GM20000 (cell line): ENCODE measurements at places on chromosomes 6 and 20.

DNA sequence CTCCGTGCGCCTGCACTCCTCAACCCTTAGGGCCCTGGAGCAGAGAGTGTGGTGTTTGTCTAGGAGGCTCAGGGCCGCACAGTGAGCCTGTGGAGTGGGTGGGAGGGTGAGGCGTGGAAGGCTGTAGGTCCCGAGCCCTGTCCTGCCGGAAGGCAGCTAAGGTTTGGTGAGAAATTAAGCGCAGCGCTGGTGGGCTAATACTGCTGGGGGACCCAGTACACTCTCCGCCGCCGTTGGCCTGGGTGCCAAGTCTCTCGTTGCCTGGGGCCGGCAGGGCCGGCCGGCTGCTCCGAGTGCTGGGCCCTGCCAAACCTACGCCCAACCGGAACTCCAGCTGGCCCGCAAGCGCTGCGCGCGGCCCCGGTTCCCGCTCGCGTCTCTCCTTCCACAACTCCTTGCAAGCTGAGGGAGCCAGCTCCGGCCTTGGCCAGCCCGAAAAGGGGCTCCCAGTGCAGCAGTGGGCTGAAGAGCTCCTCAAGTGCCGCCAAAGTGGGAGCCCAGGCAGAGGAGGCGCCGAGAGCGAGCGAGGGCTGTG lies 40.4 kb upstream of the MCUR1 start:
- DNase-seq = no peak

- DNase-seq = no peak
These were observed 13.7 kb downstream of the TTLL2 start for GRCh38 chr6:167338541-167339117.

- DNase-seq = no peak
These were observed 30.9 kb downstream of the MAP3K5 start for GRCh38 chr6:136761227-136761922.

GRCh38 chr6:170128811-170129681 lies 161.8 kb downstream of the DLL1 start:
- no peak for DNase-seq

DNA sequence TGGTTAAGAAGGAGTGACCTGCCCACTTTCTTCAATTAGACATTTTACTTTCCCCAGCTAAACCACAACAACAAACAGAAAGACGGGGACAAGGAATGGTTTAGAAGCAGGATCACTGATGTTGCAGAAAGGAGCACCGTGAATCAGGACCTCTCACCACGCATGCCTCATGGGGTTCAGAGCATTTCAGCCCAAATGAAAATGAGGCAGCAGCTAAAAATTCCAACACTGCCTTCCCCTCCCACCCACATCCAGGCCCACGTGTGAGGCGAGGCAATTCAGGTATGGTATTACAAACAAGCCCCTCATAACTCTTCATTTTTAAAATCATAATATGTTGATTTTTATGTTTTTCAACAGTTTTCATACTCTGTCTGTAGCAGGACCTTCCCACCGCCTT lies 194.1 kb upstream of the ARID1B start:
- DNase-seq = no peak
